ENCODE measurements at places on chromosomes 11 and 22. TPM values are rescaled to one million over a fixed set of nuclear protein-coding genes. Genes with fewer than 3 reads are reported as not detected.

The TRIM49 gene
- not detected for total RNA-seq

The SPON1 gene
- total RNA-seq = 1.6 TPM

The SVIP gene
- 6.7 TPM for total RNA-seq

- no peak for DNase-seq
Observed at GRCh38 chr11:91664521-91664920, 560.1 kb upstream of the FAT3 start.

- DNase-seq = no peak
Observed at GRCh38 chr22:29433856-29434255, 4.5 kb upstream of the RFPL1 start.

The FAM180B gene
- not detected for total RNA-seq

DNA sequence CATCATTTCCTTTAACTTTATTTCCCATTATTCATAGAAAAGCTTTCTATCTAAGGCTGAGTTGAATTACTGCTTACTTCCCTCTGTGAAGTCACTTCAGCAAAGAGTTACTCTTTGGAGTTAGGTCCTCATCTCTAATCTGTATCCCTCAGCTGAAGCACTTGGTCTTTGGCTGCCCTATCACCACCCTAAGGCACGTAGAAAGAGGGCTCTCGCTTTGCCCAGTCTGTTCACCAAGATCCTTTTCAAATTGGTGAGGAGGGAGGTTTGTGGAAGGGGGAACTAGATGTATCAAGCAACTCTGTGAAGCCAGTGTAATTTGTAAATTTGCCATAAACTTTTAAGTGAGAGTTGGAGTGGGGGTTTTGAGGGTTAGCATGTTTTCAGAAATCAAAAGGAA lies 43.4 kb downstream of the PAX6 start:
- DNase-seq = no peak

DNA sequence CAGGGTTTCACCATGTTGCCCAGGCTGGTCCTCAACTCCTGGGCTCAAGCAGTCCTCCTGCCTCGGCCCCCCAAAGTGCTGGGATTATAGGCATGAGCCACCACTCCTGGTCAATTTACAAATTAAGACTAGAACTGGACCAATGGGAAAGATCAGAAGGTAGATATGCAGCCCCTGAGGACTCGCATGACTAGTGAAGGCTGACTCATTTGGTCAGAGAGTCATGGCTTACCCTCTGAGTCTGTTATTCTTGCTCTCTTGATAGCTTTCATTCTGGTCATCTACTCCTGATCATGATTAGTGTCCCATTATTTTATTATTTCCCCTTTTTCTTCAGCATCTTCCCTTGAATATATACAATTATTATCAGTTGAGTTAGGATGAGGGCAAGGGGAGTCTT lies 2.7 kb upstream of the LDHAL6A start:
- DNase-seq = no peak

The HBG1 gene
- not detected for total RNA-seq

Data from esophagus squamous epithelium (tissue), 5 donors.